Brain (organoid and tissue), 16 donors: ENCODE measurements at places on chromosomes 16 and 17. TPM values are rescaled to one million over a fixed set of nuclear protein-coding genes. Genes with fewer than 3 reads are reported as not detected.

GRCh38 chr17:75695141-75695829, 26.0 kb upstream of the ITGB4 start:
- DNase-seq, result no peak

DNA sequence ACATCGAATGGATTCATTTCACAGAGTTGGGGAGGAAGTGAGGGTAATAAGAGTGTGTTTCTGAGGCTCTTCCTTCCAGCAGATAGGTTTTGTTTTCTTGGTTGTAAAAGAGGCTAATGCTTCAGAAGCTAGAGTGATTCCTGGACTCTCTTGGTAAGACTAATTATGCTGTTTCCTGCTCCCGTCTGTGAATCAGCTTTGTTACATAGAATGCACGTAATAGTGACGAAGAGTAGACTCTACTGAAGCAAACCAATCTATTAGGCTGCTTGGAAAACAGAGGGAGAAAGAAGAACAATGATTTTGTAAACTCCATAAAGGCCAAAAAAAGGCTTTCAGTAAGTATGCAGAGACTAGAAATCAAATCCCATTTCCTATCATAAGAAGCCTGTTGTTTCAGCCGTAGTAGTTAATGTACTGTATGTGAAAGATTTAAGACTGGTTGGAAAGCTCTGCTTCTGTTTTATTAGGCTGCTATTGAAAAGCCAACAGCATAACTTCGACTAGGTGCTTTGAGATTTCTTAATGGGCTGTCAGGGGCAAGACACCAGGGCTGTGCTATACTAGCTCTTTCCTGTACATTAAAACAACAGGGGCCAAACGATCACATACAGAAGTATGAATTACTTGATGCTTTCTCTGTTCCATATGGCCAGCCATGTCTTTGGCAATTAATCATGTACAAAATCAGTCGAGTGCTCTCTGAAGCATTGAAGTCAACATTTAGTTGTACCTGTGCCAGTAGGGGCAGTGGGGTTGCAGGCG, 219.0 kb downstream of the FTO start:
- DNase-seq, result no peak

GRCh38 chr16:89065458-89065822, 28.2 kb upstream of the ACSF3 start:
- DNase-seq, result no peak

DNA sequence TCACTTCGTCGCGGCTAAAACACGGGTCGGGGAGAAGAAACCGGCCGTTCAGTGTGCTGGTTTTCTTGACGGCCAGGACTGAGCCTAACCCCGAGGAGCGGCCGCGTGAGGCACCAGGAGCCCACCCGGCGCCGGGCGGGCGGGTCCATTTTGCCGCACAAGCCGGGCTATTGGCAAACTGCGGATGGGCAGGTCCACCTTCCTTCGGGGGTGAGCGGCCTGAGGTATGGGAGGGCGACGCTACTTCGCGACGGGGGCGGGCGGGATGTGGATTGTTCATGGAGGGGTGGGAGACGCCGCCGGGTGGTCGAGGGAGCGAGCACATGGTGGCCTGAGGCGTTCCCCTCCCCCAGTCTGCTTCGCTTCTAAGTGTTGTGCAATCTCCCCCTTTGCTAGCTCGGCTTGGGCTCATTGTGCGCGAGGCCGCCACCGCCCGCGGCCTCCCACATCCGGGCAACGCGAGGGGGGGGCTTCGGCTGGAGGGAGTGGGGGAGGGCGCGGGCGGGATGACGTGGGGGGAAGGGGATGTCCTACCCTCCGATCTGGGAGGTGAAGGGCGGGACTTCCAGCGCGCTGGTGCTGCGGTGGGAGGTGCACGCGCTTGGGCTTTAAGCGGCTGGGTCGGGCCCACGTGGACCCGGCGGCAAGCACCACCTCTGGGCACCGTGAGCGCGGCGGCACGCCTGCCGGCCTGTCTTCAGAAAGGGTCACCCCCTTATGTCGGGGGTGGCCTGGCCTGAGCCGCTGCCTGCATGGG, 5.9 kb upstream of the CD68 start:
- DNase-seq, result peak; percentile 95

Gene RAB37
- 2.8 TPM for polyA plus RNA-seq
